ENCODE measurements at places on chromosomes 1 and 21. TPM values are rescaled to one million over a fixed set of nuclear protein-coding genes. Genes with fewer than 3 reads are reported as not detected.

Gene TNFSF4
- total RNA-seq, result 40.5 TPM

Gene HLX
- 5.5 TPM for total RNA-seq

Gene RPF1
- 27.6 TPM for total RNA-seq

Gene ARMH1
- 1.8 TPM for total RNA-seq

Gene ARHGAP29
- not detected for total RNA-seq

Gene FOXO6
- total RNA-seq, result not detected

Gene GBP5
- 305 TPM for total RNA-seq

Gene BCAN
- 0.67 TPM for total RNA-seq

Gene SPRTN
- total RNA-seq, result 16.0 TPM

Gene SLC1A7
- total RNA-seq, result 1.1 TPM

Gene CD160
- 0.31 TPM for total RNA-seq

Gene CSF1
- total RNA-seq, result 5.6 TPM

Gene NUCKS1
- total RNA-seq, result 95.1 TPM

Gene RNF223
- total RNA-seq, result not detected

Gene CFHR1
- total RNA-seq, result not detected

Gene C4BPA
- total RNA-seq, result not detected

Gene GRIK3
- total RNA-seq, result not detected

Gene UBE2Q1
- 95.2 TPM for total RNA-seq

Gene RGSL1
- total RNA-seq, result not detected

Gene LYPD8
- not detected for total RNA-seq

Gene C1orf53
- 1.8 TPM for total RNA-seq

Gene CCDC185
- not detected for total RNA-seq

Gene RIMS3
- total RNA-seq, result 2.0 TPM

Gene NBPF19
- 27.4 TPM for total RNA-seq

Gene GIPC2
- total RNA-seq, result not detected

Gene S100B
- not detected for total RNA-seq

Gene RCSD1
- 30.3 TPM for total RNA-seq

Gene ST6GALNAC5
- not detected for total RNA-seq

Gene PLA2G2D
- total RNA-seq, result not detected

Gene ANGPTL3
- total RNA-seq, result not detected

Gene SMPDL3B
- total RNA-seq, result 0.33 TPM

Gene NCAM2
- not detected for total RNA-seq

Gene LRRC71
- not detected for total RNA-seq

Data from natural killer cell treated with Interleukin-12 subunit alpha and Interleukin-12 subunit beta and Interleukin-15 and Interleukin-18, amount 100 ng/mL, for 72 hours (primary cell).